Left ventricle myocardium inferior (tissue), 1 donor: ENCODE measurements at places on chromosomes 7 and 10. TPM values are rescaled to one million over a fixed set of nuclear protein-coding genes. Genes with fewer than 3 reads are reported as not detected.

VPS37D gene
- total RNA-seq, result 3.1 TPM

MKX gene
- total RNA-seq, result 0.22 TPM

DNA sequence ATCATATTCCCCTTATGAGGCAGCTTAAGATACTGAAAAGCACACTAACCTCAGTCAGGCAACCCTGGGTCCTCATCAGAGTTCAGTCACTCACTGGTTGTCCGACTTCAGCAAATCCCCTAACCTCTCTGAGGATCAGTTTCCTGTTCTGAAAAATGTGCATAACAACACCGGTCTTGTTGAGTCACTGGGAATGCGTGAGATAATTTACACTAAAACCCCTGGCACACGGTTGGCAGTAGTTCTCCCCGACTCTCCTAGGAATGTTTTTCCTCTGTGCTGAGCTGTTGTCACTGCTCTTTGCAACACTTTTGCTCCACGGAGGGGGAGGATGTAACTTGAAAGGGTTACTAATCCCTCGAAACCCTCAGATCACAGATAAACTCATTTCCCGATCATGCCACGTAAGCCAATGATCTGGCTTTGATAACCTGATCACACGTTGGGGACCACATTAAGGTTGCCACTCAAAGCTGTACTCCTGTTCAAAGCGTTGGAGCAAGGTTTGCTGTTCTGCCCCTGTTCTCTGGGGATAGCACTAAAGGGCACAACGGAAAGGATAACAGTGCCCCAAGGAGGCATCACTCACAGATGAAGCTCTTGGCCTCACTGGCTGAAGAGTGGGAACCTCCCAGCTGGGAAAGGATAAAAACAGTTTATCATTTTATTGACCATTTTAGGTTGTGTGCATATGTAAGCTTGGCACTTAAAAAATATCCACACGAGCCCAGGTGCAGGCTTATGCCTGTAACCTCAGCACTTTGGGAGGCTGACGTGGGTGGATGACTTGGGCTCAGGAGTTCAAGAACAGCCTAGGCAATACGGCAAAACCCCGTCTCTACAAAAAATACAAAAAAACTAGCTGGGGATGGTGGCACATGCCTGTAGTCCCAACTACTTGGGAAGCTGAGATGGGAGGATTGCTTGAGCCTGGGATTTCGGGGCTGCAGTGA is 5.0 kb upstream of the RBM17 start:
- peaks cover 17% of the 10 kb centered on the region for H3K27me3 ChIP-seq
- no peak for DNase-seq
- H3K36me3 ChIP-seq, result no peaks in the 10 kb centered on the region
- H3K4me3 ChIP-seq, result no peak overlapping the region
- H3K4me1 ChIP-seq, result peaks cover 48% of the 10 kb centered on the region

DNA sequence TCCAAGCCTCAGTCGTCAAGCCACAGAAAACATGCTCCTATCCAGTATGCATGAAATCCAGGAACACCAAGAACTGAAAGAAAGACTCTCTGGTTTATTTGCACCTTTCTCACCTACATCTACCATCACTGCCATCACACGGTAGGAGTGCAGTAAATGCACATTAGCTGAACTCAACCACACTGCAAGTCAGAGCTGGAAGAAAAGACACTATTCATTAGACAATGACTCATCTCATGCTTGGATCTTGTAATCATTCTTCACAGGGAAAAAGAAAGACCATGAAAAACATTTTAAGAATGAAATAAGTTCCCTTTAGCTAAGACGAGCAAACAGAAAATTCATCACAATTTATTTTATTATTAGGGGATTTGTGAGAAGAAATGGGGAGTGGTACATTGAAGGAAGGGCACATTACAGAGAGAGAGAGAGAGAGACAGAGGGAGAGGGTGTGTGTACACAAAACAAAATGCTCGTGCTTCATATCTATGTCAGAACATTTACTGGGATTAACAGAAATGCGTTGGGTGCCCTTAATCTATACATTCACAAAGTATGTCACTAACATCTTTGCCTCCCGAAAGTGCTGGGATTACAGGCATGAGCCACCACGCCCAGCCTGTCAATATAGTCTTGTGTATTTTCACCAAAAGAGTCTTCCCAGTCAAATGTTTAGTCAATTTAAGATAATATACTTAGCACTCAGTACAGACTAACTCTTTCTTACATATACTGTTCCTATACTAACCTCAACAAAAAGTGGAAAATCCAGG is 324.9 kb downstream of the PARD3 start:
- no peaks in the 10 kb centered on the region for H3K36me3 ChIP-seq
- H3K4me1 ChIP-seq, result peaks cover 10% of the 10 kb centered on the region
- DNase-seq, result no peak
- no peak overlapping the region for H3K4me3 ChIP-seq

- no peak overlapping the region for H3K4me3 ChIP-seq
- H3K4me1 ChIP-seq, result no peaks in the 10 kb centered on the region
- peak; percentile 13 for DNase-seq
Measured at GRCh38 chr10:46547541-46548497, 8.6 kb downstream of the GPRIN2 start.
